ENCODE measurements at places on chromosomes 6 and 20.

GRCh38 chr6:102986086-102986485 is 1592.6 kb downstream of the GRIK2 start:
- no peak for DNase-seq
- no peak overlapping the region for H3K27ac ChIP-seq
- H3K36me3 ChIP-seq = no peaks in the 10 kb centered on the region
- no peaks in the 10 kb centered on the region for H3K27me3 ChIP-seq
- H3K4me1 ChIP-seq = no peaks in the 10 kb centered on the region

- H3K4me3 ChIP-seq = no peak overlapping the region
- no peak for DNase-seq
- peaks cover 5% of the 10 kb centered on the region for H3K36me3 ChIP-seq
- peaks cover 19% of the 10 kb centered on the region for H3K4me1 ChIP-seq
- H3K27me3 ChIP-seq = peaks cover 10% of the 10 kb centered on the region
Observed at GRCh38 chr20:13231031-13231752, 10.1 kb downstream of the ISM1 start.

DNA sequence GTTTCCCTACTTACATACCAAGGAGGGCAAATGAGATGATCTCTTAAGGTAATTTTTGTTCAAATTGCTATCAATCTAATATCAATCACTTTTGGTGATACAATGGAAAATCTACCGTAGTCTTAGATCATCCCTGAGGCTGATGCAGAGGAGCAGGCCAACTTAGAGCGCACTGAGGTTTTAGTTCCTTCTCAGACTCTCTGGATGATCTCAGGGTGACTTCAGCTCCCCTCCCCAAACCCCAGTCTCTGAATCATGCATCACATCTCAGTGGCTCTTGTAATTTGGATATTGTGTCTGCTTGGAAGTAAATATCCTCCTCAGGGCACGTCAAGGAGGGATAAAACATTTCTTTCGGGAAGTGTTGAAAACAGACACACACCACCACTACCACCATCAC is 5.9 kb downstream of the TUBB2B start:
- peaks cover 2% of the 10 kb centered on the region for H3K4me1 ChIP-seq
- H3K27me3 ChIP-seq = peaks cover 60% of the 10 kb centered on the region
- no peak for DNase-seq

DNA sequence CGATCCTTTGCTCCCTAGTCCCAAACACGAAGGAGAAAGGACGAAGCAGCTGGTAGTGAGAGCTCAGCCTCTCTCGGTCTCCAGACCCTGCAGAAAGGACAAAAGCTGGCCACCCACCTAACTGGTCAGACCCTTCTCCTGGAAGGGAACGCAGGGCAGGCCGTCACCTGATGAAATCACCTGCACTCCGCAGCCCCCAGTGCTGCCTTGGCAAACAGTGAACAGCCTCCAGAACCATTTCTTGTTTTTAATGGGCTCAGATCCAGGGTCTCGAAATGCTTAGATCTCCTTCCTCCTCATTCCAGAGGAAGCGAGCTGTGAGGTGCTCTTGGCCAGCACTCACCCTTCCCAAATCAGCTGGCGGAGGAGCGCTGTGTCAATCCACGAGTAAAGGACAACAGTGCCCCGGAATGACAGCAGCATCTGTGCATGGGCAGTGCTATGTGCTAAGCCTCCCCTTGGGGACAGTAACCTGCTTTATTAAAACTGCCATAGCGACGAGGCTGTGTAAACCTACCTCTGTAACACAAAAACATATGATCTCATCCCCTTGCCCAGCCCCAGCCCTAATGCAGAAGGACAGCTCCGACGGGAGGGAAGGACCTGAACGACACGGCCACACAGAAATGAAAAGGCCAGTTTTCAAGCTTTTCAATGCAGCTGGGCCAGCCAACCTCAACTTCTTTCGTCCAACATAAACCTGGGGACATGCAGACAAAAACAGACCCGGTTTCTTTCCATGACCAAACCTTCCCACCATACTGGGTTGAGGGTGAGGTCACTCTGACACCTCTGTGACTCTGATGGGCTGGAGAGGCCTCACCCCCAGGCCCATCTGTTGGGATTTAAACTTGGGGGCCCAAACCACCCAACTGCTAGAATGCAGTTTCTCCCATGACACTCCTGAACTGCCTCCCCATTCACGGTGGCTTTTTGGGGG is 43.3 kb downstream of the SULF2 start:
- H3K4me3 ChIP-seq = no peak overlapping the region
- no peaks in the 10 kb centered on the region for H3K4me1 ChIP-seq
- H3K27me3 ChIP-seq = peaks cover 48% of the 10 kb centered on the region
- peaks cover 1% of the 10 kb centered on the region for H3K36me3 ChIP-seq

DNA sequence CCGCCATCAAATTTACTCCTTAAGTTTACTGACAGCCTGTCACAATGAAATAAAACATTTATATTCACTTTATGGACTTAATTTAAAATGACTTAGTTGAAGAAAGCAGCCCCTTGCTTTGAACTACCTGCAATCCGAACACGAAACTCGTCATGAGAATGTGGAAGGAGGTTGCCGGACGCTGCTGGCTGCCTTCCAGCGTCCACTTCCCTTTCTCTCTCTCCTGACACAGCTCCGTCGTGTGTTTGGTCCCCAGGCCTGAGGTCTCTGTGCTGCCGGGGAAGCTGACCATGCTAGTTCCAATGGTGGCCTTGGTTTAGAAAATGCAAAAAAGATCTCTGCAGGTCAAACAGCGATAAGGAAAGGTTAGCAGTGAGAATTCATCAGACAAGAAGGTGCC is 519.7 kb downstream of the CDH26 start:
- no peaks in the 10 kb centered on the region for H3K36me3 ChIP-seq
- peaks cover 25% of the 10 kb centered on the region for H3K27me3 ChIP-seq
- no peak for DNase-seq
- no peak overlapping the region for H3K4me3 ChIP-seq
- no peaks in the 10 kb centered on the region for H3K4me1 ChIP-seq
- H3K27ac ChIP-seq = no peak overlapping the region

- H3K4me1 ChIP-seq = no peaks in the 10 kb centered on the region
- H3K36me3 ChIP-seq = peaks cover 4% of the 10 kb centered on the region
- H3K27me3 ChIP-seq = peaks cover 74% of the 10 kb centered on the region
- no peak overlapping the region for H3K4me3 ChIP-seq
- no peak for DNase-seq
Observed at GRCh38 chr6:167806061-167806700, 20.5 kb upstream of the AFDN start.

- no peak for DNase-seq
- H3K27me3 ChIP-seq = peaks cover 36% of the 10 kb centered on the region
- H3K4me1 ChIP-seq = no peaks in the 10 kb centered on the region
- H3K36me3 ChIP-seq = peaks cover 1% of the 10 kb centered on the region
Observed at GRCh38 chr6:12893036-12893435, 176.5 kb downstream of the PHACTR1 start.

- peak overlapping the region; percentile 99 for H3K27ac ChIP-seq
- peaks cover 17% of the 10 kb centered on the region for H3K27me3 ChIP-seq
- H3K4me3 ChIP-seq = peak overlapping the region; percentile 95
- DNase-seq = no peak
Observed at GRCh38 chr6:36873115-36873514, 1.5 kb downstream of the PPIL1 start.
